ENCODE measurements at places on chromosomes 2 and 18.

GRCh38 chr2:47833516-47833968, 50.6 kb downstream of the MSH6 start:
- DNase-seq: no peak

- DNase-seq: no peak
Observed at GRCh38 chr2:104538077-104538476, 315.8 kb upstream of the POU3F3 start.

- DNase-seq: no peak
Observed at GRCh38 chr18:55096263-55096951, 137.1 kb upstream of the CCDC68 start.

DNA sequence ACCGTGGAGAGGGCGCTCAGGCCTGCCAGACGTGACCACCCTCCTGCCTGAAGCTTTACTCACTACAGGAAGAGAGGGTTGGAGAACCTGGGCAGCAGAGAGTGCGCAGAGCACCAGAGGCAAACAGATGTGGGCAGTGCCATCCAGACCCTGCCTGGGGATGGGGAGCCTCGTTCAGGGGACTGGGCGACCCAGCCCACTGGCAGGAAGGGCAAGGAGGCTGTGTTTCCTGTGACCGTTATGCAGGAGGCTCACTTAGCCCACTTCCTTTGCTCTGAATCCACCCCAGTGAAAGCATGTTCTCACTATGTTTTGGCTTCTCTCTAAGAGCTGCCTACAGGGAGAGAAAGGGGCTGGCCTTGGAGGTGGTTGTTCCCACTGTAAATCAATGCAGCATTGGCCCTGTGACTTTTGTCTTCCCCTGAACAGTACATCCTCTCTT, 23.0 kb upstream of the ACKR3 start:
- no peak for DNase-seq

GRCh38 chr2:17223211-17223610, 295.0 kb downstream of the RAD51AP2 start:
- DNase-seq: no peak

- DNase-seq: no peak
Observed at GRCh38 chr2:239932881-239933735, 92.0 kb downstream of the NDUFA10 start.

DNA sequence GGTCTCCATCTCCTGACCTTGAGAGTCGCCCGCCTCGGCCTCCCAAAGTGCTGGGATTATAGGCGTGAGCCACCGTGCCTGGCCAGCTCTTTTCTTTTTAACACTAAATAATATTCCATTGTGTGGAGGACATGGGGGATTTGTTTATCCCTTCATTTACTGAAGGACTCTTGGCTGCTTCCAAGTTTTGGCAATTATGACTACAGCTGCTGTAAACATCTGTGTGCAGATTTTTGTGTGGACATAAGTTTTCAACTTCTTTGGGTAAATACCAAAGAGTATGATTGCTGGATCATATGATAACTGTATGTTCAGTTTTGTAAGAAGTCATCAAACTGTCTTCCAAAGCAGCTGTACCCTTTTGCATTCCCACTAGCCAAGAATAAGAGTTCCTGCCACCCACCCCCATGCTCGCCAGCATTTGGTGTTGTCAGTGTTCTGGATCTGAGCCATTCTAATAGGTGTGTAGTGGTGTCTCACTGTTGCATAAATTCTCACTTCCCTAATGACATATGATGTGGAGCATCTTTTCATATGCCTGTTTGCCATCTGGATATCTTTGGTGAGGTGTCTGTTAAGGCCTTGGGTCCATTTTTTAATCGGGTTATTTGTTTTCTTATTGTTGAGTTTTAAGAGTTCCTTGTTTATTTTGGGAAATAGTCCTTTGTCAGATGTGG, 52.2 kb downstream of the TNFRSF11A start:
- no peak for DNase-seq

DNA sequence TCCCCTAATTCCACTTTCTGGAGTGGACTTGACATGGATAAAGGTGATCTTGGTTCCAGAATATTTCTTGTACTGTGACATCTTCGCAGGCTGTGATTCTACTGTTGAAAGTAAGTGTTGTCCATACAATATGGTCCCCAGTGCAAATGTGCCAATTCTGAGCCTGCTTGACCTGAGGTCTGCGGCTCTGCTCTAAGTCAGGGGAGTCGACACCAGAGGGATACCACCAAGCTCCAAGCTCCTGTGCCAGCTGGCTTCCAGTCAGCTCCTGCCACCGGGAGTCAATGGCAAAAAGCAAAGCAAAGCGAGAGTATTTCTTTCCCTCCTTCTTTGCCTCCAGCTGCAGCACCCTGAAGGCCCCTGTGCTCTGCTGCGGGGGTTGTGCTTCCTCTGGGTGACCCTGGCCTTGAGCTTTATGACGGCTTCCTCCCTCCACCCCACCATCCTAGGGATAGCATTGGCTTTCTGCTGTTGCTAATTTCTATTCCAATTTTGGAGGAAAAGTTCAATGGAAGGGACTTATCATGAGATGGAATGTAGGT, 50.4 kb downstream of the SLC35F5 start:
- DNase-seq: no peak

DNA sequence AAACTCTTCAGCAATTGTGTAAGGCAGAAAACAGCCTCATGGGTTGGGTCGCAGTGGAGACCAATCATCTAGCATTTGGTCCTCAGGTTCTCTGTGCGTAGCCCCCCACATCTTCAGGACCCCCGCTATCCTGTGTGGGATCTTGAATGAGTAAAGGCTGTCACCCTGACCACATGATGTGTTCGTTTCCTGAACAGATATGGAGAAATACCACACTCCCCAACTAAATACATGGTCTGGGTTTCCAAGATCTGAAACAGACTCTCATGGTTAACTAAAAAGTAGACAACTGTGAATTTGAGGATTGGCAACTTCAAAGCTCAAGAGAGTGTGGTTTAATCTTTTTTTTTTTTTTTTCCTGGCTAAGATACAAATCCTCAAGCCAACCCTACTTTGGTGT, 23.2 kb downstream of the DOCK10 start:
- DNase-seq: no peak

- no peak for DNase-seq
Observed at GRCh38 chr2:200667413-200667812, 81.6 kb downstream of the AOX1 start.

GRCh38 chr2:233839447-233839820, 14.9 kb downstream of the HJURP start:
- DNase-seq: no peak

DNA sequence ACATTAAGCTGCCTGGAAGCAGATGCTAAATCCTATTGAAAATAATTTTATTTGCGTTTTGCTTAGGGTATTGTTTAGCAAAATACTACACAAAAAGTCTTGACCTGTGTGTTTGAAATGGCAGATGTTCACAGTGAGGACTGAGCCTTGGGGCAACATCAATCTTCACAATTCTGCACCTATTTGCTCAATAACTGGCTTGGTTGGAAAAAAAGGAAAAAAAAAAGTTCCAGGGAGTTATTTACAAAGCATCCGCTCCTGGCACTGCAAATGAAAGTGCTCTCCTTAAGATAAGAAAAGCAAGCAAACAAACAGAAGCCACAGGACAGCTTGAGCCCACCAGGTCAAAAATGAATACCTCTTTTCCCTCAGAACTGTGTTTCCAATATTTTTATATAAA, 77.7 kb downstream of the MAP2 start:
- no peak for DNase-seq

DNA sequence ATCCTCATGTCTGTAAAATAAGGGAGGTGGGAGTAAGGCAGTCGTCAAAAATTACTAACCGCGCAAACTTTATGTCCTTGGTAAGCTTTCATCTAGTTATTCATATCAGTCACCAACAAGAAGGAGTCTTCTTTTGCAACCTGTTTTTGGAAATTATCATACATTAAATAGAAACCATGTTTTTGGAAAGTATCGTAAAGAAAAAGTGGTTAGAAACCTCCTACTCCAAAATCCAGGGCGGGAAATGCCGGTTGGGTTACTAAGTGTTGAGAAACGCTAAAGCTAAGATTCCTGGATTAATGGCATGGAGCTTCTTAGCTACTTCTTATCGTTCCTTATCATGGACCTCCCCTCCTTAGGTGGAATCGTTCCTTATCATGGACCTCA, 778 bp downstream of the BBS5 start:
- no peak for DNase-seq

GRCh38 chr2:70532244-70532935, 21.2 kb downstream of the TGFA start:
- no peak for DNase-seq

DNA sequence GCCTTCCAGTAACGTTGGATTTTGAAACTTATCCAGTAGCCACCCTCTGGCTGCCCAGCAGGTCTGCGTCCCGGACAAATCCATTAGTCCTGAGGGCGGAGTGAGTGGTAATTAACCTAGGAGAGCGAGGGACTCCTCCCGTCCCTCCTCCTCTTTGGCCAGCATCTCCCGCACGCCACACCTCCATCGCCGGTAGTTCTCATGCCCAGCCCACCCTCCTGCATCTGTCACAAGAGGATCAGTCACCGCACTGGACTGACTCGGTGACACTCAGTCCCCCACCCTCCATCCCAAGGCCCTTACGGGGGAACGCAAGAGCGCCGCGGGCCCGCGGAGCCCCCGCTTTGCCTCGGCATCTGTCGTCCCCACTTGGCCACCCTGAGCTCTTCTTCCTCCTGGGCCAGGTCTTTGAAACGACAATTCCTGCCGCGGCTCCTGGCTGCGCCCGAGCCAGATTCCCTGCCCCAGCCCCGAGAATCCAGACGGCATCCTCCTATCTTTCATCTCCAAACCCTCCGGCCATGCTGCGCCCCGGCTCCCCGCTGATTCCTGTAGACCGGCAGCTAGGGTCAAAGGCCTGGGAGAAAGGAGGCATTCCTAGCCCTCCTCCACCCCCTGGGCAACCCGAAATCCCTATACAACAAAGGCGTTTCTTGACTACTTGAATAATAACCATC, 77.5 kb downstream of the EIF2AK3 start:
- no peak for DNase-seq

GRCh38 chr2:145829931-145830330, 1310.0 kb upstream of the ZEB2 start:
- no peak for DNase-seq

- DNase-seq: no peak
Observed at GRCh38 chr2:44768438-44769236, 172.9 kb upstream of the SIX3 start.

GRCh38 chr18:10522574-10522973, 3.3 kb upstream of the NAPG start:
- no peak for DNase-seq

DNA sequence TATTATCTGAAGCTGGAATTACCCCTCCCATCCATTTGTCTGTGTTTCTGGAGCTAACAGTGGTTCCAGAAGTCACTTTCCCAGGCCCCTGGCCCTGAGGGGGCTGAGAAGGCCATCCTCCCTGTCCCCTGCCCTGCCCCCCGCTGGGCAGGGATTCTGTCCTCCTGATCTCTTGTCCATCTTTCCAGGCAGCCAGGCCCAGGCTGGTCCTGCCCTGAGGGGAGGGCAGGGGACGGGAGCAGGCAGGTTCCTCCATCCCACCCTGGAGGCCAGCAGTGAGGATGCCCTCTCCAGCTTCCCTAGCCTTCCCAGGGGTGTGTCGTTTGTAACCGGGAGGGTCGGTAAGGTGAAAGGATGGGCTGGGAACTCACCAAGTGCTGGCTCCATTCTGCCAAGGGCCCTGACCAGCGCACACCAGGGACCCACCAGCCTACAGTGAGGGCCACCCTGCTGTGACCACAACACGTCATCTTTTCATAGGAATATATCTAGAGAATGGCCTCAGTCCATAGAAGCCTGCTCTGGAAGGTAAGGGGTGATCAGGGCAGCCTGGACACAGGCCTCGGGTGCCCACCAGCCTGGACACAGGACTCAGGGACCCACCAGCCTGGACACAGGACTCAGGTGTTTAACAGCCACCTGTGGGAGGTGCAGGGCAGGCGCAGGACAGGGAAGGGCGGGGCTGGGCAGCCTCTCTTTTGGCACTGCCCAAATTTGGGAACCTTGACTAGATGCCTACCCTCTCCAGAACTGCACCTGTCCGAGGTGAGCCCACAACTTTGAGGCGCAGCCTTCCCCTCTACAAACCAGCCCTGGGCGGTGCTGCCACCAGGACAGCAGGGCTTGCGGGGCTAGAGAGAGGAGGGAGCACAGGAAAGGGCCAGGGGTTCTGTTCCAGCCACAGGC, 35.8 kb upstream of the GPC1 start:
- DNase-seq: no peak

- DNase-seq: no peak
Observed at GRCh38 chr2:30702694-30703093, 104.6 kb downstream of the CAPN13 start.

DNA sequence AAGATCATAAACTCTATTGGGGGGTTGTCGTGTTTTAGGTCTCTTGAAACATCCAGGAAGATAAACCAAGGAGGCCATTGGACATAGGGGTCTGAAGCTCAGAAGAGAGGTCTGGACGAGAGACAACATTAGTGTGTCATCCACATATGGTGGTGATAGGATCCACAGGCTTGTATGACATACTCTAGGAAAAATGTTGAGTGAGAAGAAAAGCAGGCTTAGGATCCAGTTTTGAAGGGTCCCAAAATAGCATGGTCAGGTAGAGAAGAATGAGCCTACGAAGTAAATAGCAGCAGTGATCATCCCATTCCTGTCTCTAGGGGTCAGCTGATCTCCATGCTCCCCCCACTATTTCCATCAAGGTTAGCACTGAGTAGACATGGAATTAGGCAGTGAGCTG, 166.8 kb downstream of the ANKRD30B start:
- no peak for DNase-seq

- DNase-seq: no peak
Observed at GRCh38 chr18:12478269-12479047, 70.7 kb downstream of the PRELID3A start.

DNA sequence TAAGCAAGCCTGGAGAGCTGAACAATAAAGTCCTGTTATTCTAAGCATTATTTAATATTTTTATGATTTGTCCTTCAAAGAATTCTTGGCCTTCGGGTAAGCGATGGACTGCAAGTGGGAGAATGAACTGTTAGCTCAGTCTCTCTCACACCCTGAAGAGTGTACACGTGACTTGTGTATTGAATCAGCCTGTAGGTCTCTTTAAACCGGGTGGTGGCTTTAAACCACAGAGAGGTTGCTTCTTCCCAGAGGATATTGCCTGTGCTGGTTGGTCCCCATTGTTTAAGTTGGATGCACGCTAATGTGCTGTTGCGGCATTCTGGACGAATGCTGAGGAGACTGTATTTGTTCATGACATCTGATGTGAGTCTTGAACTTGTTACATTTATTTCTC, 183.3 kb downstream of the LTBP1 start:
- no peak for DNase-seq

GRCh38 chr2:216078776-216079175, 2.8 kb downstream of the PECR start:
- DNase-seq: no peak

Measured in 8988T (cell line).